Stimulated activated CD4-positive, alpha-beta T cell treated with anti-CD3 and anti-CD28 coated beads, Interleukin-1b, Interleukin-23, amount 100 ng/mL, for 1 hour (primary cell): ENCODE measurements at places on chromosomes 1 and 21.

DNA sequence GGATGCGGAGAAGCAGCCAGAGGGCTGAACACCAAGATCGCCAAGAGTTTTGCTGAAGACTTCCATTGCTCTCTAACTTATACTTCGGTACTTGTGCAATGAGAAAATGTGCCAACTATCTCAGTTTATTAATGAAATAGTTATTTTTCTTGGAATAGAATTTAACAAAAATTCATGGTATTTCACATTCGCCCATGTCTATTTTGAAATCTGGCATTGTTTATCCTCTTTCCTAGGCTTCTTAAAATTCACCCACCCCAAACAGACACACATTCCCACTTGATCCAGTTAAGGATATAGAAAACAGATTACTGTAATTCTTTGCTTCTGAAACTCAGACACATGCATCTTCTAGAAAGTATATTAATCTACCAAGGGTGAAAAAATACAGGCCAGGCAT lies 56.3 kb upstream of the ADAMTS5 start:
- no peak for DNase-seq

DNA sequence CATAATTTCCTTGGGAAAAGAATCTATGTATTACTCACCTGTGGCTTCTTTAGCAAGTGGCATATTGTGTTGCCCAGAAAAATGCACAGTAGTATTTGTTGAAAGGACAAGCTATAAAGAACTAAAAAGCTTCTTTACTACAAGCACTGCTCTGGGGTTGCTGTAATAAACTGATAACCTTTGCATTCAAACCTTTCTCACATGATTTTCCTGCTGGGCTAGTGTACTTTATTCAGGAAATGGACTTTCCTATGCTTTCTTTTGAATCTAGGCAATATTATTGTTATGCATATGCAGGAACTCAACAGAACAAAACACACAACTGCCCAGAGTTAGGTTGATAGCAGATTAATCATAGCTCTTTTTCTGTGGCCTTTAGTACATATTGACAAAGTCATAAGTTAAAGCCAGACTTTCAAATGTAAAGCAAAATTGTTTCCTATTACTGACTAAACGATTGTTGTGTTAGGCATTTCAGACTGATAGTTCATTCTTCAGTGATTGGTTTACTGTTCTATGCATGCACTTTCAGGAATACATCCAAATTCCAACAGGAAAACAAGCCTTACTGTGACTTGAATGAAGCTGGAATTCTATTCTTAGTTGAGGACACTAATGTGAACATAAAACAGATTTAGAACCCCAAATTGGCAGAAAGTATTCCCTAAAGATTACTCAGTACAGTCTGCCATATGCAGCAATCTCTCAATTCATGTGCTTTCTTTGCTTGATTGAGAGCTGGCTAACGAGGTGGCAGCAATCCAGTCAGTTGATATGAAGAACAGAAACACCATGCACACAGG lies 564.3 kb upstream of the NEGR1 start:
- no peak for DNase-seq

DNA sequence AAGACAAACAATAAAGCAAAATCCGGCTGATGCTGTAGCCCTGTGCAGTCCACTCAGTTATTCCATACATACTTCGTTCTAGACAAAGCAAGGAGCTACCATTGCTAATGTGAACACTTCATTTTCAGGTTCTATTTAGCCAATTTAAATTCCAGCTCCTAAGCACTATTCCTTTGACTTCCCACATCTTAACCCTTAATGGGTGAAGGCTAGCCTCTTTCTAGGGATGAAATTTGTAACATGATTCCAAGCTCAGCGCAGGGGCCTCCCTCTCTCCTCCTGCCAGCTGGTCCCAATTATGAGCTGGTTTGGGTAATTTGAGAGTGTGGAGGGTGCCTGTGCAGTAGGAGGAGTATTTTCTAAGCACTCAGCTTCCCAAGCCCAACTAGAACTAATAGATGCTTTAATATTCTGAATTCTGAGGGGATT lies 53.9 kb upstream of the PTGFRN start:
- no peak for DNase-seq

GRCh38 chr1:42613803-42614131 lies 44.5 kb upstream of the PPIH start:
- DNase-seq: no peak

DNA sequence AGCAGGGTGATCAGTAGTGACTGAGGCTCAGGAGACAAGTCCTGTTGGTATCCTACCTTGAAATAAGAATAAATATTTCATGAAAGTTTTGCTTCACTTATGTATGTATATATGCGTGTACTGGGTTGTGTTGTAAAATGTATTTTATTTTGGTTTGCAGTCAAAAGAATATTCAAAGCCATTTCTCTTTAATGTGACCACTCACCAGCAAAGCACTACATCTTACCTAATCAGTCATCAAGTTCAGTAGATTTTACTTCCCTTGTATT lies 11.0 kb downstream of the SCP2 start:
- DNase-seq: no peak

DNA sequence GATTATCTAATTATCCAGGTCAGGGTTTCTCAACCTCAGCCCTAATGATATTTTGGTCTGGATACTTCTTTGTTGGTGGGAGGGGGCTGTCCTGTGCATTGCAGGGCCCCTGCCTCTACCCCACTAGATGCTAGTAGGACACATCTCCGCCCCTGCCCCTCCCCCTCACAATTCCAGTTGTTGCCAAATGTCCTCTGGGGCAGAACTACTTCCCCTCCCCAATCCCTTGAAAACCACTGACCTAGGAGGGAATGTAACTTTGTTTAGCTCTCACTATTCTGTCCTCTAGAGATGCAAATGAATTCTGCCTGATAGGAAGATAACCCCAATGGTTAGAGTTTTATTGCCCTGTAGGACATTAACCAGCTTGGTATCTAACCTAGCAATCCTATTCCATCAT lies 8.1 kb downstream of the CACNA1S start:
- DNase-seq: no peak
